ENCODE measurements at places on chromosomes 12 and 14. TPM values are rescaled to one million over a fixed set of nuclear protein-coding genes. Genes with fewer than 3 reads are reported as not detected.

Gene C12orf50
- total RNA-seq, result not detected

Gene CABP1
- total RNA-seq, result not detected

Gene APAF1
- total RNA-seq, result 9.0 TPM

Gene SYCP3
- 0.08 TPM for total RNA-seq

Gene CDKN1B
- total RNA-seq, result 26.3 TPM

Gene KRT78
- not detected for total RNA-seq

Gene SHMT2
- total RNA-seq, result 404 TPM

Gene LRRIQ1
- total RNA-seq, result 0.45 TPM

Gene NINJ2
- 0.72 TPM for total RNA-seq

Gene KIF5A
- 0.41 TPM for total RNA-seq

Gene SERPINA6
- 0.32 TPM for total RNA-seq

Gene DPPA3
- total RNA-seq, result not detected

Gene OTOGL
- not detected for total RNA-seq

Gene FITM1
- 0.37 TPM for total RNA-seq

Gene NTS
- total RNA-seq, result 0.11 TPM

Gene ENDOU
- 0.13 TPM for total RNA-seq

Gene KCNK13
- not detected for total RNA-seq

Gene SERPINA9
- total RNA-seq, result not detected
